ENCODE measurements at places on chromosomes 6 and 20.

- DNase-seq = no peak
Observed at GRCh38 chr20:15965165-15965564, 608.1 kb downstream of the KIF16B start.

DNA sequence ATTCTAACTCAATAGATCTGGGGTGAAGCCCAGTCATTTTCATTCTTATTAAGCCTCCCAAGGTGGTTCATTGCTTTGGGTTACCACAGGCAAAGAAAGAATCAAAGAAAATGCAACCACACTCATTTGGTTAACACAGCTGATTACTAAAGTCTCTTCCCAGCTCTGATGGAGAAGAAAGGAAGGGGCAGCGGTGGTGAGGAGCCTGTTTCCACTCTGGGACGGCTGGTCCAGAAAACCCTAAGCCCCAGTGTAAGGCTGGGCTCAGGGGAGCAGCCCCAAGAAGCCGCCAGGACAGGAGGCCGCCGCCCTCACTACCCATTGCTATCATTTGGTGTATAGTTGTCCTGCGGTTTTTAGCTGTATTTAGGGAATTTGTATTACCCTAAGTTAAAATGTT, 226.9 kb downstream of the CD83 start:
- DNase-seq = no peak

- DNase-seq = no peak
Observed at GRCh38 chr20:25076731-25077609, 5.0 kb downstream of the VSX1 start.

- DNase-seq = no peak
Observed at GRCh38 chr6:113388996-113389395, 468.1 kb upstream of the MARCKS start.

DNA sequence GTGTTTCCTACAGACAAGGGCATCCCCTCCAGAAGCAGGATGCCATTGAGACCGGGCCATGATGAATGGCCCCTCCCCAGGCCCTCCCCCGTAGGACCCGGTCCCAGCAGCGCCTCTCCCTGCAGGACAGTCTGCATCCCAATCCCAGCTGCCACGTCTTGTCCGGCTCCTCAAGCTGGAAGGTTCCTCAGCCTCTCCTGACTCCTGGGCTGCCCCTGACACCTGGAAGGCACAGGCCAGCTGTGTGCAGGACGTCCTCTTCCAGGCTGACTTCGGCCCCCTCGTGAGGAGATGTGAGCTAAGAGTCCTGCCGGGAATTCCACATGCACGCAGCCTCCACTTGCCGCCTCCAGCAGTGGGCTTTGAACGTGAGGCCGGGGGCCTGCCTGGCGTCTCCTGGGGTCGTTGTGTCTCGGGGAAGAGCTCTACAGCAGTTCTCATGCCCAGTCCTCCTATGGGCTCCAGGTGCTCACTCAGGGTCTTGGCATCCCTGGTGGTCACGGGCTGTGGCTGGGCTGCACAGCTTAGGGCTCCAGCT, 64.4 kb downstream of the TAF4 start:
- no peak for DNase-seq

DNA sequence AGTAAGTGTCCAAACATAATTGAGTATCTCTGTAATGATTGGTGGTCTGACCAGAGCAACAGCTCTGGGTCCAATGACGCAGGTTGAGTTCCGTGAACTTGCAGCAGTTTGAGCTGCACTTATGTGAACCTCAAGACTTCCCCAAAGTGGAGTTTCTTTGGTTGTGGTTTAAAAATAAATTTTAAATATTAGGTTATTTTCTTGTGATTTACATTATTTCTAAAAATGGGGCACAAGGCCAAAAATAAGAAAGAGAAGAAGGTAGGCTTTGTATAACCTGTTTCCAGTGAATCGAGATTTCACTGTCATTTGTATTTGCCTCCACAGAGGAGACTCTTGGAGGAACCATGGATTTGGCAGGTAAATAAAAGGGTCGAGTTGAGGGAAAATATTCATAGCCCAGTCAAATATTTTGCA, 166.4 kb upstream of the ZNF217 start:
- DNase-seq = no peak

Data from right hindlimb (tissue), 1 donor.